HepG2 (cell line): ENCODE measurements at places on chromosomes 5 and 9.

DNA sequence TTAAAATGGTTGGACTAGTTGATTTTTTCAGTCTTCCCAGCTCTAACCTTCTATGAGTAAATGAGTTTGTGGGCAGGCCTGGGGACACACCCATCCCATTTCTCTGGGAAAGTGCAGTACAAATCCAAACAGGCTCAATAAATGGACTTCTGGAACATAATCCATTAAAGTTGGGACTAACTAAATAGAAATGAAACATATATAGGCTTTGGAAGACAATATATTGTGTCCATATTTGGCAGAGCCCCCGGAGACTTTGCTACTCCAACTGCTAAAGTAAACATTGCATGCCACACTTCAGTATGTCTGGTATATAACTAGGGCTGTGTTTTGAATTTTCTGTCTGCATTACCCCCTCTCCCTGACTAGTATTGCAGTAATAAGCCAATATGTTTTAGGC, 191.4 kb upstream of the DAB2 start:
- no peak for DNase-seq

DNA sequence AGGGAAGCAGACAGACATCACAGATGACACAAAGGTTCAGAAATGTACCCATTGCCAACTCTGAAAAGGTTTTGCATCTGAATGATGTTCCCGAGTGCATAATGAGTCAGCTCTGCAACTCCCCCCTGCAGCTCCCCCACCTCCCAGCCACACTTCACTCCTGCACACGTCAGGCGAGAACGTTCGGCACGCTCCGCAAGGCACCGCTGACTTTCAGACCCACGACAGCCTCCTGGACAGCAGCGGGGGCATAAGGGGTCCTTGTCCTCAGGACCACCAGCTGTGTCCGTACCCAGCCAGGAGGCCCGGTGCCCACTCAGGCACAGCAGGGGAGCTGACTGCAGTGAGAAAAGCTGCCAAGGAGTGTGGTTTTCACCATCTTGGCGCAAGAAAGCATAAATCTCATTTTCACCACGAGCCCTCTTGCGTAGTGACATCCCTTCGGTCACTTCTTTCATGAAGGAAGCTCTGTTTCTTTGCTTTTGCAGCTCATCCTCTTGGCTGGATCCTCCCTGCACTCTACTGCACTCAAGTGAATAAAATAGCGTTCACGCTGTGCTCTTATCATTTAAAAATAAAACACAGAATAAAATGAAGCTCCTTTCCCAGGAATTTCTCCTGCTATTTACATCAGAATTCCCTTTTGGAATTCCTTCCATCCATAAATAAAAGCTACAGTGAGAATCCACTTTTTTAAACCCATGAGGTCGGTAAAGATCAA, 9.9 kb downstream of the GFPT2 start:
- no peak for DNase-seq

DNA sequence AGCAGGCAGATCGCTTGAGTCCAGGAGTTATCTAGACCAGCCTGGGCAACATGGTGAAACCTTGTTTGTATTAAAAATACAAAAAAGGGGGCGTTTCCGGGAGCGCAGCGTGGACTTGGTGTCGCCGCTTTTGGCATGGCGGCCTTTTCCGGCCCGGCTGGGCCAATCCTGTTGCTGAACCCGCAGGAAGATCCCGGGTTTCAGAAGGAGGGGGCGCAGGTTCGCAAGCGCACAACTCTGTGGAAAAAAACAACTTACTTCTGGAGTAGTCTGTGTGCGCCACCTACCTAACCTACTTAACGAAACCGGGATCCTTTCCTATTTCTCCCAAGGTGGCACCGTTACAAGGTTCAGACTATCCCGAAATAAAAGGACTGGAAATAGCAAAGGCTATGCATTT, 198.6 kb downstream of the MSX2 start:
- no peak for DNase-seq

DNA sequence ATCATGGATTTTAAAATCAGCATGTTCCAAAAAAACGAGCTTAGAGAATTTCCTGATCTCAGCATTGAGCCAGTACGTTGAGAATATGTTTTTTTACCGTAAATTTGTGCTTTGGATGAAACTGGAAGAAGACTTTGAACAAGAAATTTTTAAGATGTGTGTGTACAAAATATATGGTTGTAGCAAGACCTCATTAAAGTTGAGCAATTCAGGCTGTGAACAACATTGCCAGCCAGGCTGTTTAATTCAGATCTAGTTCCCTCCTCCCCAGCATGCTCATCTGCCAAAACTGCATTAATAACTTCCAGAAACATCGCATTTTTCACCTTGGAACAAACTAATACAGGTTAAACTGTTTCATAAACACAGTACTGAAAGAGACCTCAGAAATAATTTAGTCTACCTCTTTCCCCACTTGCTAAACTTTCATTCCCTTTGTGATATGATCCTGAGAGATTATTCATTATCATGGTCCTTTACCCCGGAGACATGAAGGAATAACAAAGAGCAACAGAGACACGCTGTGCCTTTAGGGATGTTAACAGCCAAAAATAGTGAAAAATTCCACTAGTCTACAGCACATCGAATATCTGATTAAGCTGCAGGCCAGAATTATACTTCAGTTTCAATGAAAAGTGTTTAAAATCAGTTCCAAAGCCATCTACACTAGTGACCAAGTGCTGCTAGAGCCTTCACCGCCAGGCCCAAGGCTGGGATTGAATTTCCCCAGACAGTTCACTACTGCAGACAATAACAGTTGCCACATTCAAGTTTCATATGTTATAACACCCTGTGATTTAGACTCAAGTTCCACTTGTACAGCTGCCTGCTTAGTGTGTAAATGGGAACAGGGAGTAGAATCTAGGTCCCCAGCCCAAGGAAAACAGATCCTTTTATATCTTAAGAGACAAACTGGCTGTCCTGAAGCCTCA, 89.6 kb downstream of the EFNA5 start:
- no peak for DNase-seq

- no peak for DNase-seq
These were observed 2.2 kb upstream of the TMEM210 start for GRCh38 chr9:137173796-137174664.
